Brain (organoid and tissue), 16 donors: ENCODE measurements at places on chromosomes 4 and X.
A peak's percentile ranks its signal among the peaks of the same experiment; 100 is the strongest.

- no peak for DNase-seq
Observed at GRCh38 chr4:52510939-52511565, 148.0 kb downstream of the USP46 start.

DNA sequence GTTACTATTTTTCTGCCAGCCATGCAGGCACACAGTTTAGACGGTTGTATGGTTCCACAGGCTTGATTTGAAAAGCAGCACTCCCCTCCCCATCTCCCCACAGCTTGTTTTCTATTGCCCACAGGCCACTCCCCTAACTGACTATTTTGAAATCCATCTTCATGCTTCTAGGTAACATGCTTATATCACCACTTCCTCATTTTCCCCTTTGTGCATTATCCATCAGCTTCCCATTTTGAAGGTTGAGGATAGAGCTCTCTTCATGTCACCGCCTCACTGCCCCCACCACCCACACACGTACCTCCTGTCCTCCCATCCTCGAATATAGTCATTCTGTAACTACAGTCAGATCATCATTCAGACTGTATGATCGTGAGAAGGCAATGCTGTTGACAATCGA is 224.7 kb downstream of the MID1 start:
- no peak for DNase-seq

GRCh38 chrX:45479196-45479834 is 278.6 kb upstream of the DIPK2B start:
- no peak for DNase-seq

DNA sequence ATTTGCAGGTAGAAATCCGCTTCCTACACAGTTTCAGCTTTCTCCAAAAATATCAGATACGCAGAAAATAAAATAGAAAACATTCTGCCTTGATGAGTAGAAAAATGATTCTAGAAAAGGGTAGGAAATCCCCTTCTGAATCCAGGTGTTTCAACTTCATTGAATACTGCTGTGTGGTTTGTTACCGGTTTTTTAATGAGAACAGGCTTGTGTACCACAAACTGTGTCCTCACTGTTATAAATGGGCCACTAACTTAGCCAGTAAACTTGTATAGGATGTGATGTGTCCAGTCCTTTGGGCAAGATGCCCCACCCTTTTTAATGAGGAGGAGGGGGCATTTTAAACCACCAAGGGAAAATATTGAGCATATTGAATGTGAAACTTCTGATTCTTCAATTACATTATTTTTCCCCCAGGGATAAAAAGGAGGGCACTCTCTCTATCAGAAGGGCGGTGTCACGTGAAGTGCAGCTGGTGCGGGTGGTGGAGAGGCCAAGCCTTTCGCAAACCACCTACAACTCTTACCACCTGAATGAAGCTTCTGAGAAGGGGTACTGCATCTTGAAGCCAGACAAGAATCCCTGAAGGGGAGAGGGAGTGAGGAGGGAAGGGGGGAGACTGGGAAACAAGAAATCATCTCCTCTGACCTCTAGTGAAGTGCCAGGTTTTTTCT is 4.5 kb downstream of the CXXC4 start:
- peak; percentile 32 for DNase-seq

DNA sequence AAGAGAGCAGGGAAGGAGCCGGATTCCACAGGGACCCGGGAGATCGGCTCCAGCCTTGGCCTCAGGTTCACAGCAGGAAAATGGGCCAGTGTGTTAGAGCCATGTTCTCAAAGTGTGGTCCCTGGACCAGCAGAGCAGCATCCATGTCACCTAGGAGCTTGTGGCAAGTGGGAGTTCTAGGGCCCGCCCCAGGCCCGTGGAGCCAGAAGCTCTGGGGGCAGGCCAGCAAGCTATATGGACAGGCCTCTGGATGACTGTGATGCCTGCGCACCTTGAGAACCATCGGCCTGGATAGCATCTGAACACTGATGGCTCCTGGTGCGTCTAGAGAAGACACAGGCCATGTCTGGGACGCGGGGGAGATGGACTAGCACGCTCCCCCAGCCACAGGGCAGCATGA is 33.7 kb downstream of the SH3TC1 start:
- DNase-seq: no peak

DNA sequence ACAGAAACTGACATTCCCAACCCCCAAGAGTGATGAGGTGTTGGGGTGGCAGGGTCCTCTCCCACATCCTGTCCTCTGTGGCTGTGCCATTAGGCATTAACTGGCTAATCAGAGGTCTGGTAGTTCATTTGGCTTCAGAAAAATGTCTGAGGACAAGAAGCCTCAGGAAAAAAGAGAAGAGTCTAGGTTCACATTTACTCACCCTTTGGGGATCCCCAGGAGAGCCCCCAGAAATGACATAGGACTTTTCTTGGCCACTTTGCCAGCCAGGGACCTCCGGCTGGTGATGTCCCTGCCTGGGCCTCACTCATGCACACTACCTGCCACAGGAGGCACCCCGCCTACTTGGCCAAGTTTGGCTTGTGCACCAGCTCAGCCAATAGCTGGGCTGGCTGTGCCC is 173.0 kb downstream of the RBM46 start:
- DNase-seq: no peak

GRCh38 chr4:173498023-173498422 is 32.0 kb downstream of the HAND2 start:
- DNase-seq: no peak

- no peak for DNase-seq
Observed at GRCh38 chr4:38924353-38924752, 56.7 kb downstream of the FAM114A1 start.

GRCh38 chr4:34649716-34650115 is 1594.6 kb downstream of the ARAP2 start:
- DNase-seq: no peak

DNA sequence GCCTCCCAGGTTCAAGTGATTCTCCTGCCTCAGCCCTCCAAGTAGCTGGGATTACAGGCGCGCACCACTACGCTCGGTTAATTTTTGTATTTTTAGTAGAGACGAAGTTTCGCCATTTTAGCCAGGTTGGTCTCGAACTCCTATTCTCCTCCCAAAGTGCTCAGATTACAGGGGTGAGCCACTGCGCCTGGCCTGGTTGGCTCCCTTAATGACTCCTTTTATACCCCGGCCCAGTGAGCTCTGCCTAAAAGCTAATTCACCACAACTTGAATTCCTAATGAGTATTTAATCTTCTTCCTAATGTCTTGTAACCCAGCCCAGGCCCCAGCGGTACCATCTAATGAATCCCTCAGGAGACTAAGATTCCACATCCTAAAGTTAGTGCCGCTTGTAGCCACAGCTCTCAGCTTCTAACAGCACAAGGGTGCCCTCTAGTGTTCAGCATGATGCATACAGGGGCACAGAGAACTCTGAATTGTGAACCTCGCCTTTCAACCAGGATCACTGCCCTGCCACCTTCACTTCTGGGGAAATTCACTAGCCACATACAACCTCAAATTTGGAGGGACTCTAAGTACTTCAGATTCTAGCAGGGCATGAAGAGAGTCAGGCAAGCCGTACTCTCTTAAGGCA is 89.5 kb downstream of the OR13H1 start:
- peak; percentile 62 for DNase-seq

DNA sequence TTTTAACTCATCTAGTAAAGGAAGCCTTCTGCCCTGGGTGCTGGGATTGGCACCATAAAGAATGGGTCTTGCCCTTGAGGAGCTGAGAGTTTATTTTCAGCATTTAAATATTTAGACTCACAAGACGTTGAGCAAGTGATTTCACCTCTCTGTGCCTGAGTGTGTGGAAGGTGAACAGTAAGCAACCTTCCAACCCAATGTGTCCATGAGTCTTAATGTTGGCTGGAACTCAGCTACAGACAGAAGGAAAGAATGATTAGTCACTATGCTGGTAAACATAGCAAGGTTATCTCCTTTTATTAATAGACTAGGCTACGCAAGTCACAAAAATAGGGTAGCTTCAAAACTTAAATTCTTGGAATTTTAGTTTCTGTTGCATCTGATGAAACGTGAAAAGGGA is 277.4 kb upstream of the GATB start:
- no peak for DNase-seq

DNA sequence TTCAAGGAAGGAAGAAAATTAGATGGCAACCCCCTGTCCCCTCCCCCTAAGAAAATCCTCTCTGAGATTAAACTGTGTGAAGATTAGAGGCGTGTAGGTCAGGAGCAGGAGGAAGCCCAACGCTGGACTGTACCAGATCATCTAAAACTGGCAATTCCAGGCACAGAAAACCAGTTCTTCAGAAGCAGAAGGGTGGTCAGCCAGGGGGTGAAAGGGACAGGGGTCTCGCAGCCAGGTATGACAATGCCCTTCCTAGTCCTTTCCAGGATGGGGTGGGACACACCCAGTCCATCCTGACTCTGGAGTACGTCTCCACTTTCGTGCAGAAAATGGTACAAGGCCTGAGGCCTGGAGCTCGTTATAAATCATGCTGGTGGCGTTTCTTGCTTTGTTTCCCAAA is 3.3 kb upstream of the RHOH start:
- DNase-seq: no peak

- DNase-seq: no peak
Observed at GRCh38 chrX:108397627-108398391, 40.4 kb downstream of the COL4A6 start.

- DNase-seq: no peak
Observed at GRCh38 chr4:156643826-156644225, 327.8 kb downstream of the PDGFC start.

GRCh38 chr4:184406958-184407391 is 67.4 kb downstream of the IRF2 start:
- DNase-seq: no peak

GRCh38 chr4:133598779-133599178 is 449.7 kb downstream of the PCDH10 start:
- DNase-seq: no peak

- DNase-seq: no peak
Observed at GRCh38 chr4:92253550-92253949, 50.2 kb upstream of the GRID2 start.

DNA sequence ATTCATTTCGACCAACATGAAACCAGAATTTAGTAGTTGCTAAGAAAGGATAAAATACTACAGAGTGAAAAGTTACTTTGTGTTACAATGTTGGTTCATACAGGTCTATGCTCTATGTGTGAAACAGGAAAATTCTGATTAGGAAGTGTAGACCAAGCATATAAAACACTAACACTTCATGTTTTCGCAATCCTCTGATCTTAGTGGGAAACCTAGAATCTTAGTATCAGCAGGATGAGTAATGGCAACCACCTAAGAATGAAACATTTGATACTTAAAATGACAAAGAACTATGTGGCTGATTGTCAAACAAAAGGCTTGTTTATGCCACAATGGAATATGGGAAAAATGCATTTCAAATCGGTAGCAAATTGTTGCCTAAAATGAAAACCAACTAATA is 116.1 kb downstream of the AMMECR1 start:
- no peak for DNase-seq

GRCh38 chr4:60744767-60745166 is 455.4 kb upstream of the ADGRL3 start:
- no peak for DNase-seq

DNA sequence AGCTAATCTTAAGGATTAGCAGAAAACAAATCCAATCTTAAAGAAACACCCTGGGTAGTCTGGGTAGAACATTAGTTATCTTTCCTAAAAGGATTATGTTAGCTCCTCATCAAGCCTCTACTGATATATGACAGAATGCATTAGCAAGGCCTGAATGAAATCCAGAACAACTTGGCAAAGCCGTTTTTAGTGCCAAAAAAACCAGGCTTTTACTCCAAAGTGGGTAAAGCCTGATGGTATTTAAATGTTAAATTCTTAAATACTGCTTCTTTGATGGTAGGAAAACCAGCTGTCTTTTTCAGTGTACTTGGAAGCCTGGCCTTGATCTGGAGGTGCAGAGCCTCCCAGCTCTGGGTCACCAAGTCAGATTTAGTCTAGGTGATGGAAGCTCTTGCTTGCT is 120.4 kb downstream of the GATB start:
- no peak for DNase-seq

DNA sequence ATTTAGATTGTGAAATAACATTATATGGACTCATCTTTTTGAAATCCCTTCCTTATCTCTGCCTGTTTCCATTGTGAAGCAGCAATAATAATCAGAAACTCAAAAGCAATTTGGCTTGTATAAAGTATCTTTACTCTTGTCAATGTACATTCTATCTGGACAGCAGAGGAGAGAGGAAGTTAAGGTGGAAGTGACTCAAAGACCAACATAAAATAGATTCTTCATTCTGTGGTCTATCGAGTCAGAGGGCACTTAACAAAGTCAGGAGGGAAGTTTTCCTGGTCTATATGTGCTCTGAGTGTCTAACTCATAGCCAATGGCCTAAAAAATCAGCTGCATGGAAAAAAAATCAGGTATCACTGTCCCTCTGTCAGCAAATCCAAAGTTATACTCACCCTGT is 155.5 kb downstream of the EMCN start:
- DNase-seq: no peak

DNA sequence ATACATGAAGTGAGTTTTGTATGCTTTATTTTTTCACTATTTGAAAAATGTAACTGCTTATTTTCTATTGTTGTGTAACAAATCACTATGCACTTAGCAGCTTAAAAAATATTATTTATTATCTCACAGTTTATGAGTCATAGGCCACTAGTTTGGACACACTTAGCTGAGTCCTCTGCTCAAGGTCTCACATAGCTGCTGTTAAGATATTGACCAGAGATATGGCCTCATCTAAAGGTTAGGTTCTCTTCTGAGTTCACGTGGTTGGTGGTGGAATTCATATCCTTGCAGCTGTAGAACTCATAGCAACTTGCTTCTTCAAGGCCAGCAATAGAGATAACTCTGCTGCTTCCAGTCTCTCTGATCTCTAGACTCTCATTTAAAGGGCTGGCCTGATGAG is 534.4 kb downstream of the SPRY1 start:
- DNase-seq: no peak

DNA sequence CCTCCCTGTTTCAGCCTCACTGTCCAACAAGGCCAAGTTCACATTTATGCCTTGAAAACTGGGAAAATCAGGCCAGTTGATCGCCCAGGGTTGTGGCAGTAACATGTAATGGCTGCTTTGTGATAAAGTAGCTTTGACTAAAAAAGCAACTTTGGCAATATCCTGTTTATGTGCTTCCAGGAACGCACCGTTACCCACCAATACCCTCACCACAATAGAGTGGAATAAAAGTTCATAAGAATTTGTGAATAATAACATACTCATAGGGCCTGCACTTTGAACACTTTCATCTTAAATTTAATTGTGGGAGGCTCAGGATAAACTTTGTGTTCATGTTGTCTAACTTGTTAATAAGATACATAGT is 80.7 kb upstream of the MAML3 start:
- DNase-seq: no peak

DNA sequence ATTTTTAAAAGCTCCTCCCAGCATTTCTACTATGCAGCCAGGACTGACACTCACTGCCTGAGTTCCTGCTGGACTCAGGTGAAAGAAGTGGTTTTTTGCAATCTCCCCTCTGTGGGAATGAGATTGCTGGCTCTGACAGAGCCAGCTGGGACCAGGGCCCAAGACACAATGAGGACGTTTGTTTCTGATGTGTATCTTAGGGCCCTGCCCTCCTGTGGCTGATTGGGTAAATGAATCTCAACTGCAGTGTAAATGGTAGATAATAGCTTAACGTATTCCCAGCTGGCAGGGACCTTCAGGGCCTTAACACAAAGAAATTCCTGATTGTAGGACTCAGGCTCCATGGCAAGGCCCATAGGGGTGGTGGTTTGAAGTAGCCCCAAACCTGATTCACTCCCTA is 85.8 kb upstream of the PRPS1 start:
- DNase-seq: peak; percentile 57

- DNase-seq: peak; percentile 42
Observed at GRCh38 chr4:15907430-15907829, 31.1 kb downstream of the FGFBP1 start.
